ENCODE measurements at places on chromosomes 12 and 14. TPM values are rescaled to one million over a fixed set of nuclear protein-coding genes. Genes with fewer than 3 reads are reported as not detected.
A peak's percentile ranks its signal among the peaks of the same experiment; 100 is the strongest.

Gene DNAJC22
- 0.21 TPM for total RNA-seq

Gene SYNDIG1L
- 0.25 TPM for total RNA-seq

Gene SERPINA9
- total RNA-seq = 1.7 TPM

Gene ETFRF1
- total RNA-seq = 35.6 TPM

Gene MYH6
- not detected for total RNA-seq

Gene C12orf50
- total RNA-seq = not detected

GRCh38 chr12:106288494-106289195 is 13.9 kb upstream of the TCP11L2 start:
- DNase-seq = peak; percentile 40

- DNase-seq = no peak
Measured at GRCh38 chr12:94208622-94208966, 60.2 kb downstream of the PLXNC1 start.

DNA sequence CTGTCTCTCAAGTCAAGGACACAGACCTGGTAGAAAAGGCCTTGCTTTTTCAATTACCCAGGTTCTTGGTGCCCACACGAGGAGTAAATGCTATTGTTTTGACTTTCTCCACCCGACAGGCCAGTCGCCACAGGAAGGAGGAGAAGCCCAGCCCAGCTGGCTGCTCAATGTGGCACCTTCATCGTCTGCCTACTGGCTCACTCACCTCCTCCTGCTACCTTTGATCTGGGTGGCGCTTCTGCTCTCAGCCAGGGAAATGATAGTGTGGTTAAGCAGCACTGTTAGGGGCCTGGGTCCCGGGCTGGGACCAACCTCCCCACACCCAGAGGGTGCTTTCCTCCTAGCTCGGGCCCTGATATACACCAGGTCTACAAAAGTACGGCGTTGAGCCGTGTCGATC is 75.0 kb upstream of the FZD10 start:
- no peak for DNase-seq

- no peak for DNase-seq
Measured at GRCh38 chr14:55665067-55665675, 85.2 kb downstream of the KTN1 start.

GRCh38 chr14:90398315-90398839 is 1.5 kb downstream of the CALM1 start:
- DNase-seq = peak; percentile 92

- peak; percentile 90 for DNase-seq
Measured at GRCh38 chr12:110661337-110661972, 27.5 kb downstream of the HVCN1 start.

DNA sequence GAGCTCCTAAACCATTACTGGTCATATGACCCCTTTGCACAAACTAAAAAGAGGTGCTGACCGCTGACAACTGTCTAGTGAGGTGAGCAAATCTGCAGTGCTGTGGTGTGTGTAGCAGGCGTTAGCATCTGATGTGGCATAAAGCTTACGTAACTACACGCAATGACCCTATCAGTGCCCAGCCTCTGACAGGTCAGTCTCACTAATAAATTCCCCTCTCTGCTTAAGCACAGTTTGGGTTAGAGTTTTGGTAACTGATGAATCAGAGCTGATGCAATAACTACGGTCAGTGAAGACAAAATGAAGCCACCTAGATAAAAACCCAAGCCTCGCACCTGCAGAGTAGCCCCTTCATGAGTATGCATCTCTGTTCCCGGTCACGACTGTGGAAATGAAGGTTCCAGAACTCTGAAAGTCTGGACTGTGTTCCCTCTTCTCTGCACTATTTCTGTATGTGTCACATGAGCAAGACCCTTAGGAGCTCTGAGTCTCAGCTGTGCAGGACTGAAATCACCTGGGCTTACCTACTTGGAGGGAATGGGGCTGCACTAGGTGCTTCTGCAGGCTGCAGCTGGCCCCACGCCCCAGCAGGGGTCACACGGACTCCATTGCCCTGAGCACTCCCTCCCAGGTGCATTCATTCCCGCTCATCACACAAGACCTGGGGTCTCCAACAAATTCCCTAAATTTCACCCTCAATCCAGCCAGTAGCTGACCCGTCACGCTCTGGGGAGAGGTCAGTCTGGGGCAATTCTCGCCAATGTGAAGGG is 54.4 kb downstream of the RIMBP2 start:
- DNase-seq = no peak

DNA sequence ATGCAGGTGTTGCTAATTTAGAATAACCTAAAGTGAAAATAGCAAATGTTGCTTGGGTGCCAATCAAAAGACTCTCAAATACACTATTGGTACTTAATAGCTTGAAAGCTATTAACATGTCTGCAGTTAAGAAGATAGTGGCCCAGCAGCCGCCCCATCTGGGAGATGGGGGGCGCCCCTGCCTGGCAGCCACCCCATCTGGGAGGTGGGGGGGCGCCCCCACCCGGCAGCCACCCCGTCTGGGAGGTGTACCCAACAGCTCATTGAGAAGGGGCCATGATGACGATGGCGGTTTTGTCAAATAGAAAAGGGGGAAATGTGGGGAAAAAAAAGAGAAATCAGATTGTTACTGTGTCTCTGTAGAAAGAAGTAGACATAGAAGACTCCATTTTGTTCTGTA is 923.1 kb upstream of the MDGA2 start:
- DNase-seq = no peak

- no peak for DNase-seq
Measured at GRCh38 chr12:38983117-38983571, 77.8 kb upstream of the CPNE8 start.

DNA sequence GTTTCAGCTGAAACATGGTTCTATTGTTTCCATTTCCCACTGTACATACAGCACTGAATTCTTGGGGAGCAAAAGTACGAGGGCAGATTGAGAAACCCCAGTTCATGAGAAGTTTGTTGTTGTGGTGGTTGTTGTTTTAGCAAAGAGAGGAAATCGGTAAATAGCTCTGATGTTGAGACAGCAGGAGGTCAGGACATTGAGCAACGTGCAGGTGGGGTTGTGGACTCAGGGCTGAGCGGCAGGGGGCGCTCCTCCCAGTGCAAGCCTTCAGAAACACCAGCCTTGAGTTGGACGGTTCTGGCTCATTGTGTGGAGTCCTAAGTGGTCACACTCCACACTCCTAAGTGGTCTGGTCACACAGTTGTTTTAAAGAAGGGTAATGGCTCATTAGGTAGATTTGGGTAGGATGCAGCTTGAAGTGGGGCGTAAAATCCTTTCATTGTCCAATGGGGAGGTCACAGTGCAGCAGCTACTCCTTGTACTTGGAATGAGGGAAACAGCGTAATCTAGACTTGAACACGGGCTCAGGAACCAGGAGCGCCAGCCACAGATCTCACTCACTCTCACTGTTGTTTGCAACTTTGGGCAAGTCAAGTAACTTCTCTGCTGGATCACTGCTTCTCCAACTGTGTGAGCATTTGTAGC is 14.5 kb upstream of the PWP1 start:
- DNase-seq = no peak

GRCh38 chr12:6607751-6608591 is 792 bp upstream of the CHD4 start:
- DNase-seq = peak; percentile 61

DNA sequence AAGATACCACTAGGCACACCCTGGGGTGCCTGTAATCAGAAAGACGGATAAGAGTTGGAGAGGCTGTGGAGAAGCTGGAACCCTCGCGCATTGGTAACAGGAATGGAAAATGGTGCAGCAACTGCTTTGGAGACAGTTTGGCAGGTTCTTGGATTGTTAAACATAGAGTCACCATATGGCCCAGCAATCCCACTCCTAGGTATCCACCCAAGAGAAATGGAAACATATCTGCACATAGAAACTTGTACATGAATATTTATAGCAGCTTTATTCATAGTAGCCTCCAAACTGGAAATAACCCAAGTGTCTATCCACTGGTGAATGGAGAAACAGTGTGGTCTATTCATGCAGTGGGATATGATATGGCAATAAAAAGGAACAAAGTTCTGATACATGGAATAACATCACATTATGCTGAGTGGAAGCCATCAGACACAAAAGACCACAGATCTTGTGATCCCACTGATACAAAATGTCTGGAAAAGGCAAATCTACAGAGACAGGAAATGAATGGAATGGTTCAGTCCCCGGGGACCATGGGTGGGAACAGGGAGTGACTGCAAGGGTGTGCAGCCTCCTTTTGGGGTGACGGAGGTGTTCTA is 45.4 kb downstream of the JAG2 start:
- DNase-seq = no peak

GRCh38 chr12:47340411-47341015 is 260.8 kb upstream of the AMIGO2 start:
- no peak for DNase-seq

DNA sequence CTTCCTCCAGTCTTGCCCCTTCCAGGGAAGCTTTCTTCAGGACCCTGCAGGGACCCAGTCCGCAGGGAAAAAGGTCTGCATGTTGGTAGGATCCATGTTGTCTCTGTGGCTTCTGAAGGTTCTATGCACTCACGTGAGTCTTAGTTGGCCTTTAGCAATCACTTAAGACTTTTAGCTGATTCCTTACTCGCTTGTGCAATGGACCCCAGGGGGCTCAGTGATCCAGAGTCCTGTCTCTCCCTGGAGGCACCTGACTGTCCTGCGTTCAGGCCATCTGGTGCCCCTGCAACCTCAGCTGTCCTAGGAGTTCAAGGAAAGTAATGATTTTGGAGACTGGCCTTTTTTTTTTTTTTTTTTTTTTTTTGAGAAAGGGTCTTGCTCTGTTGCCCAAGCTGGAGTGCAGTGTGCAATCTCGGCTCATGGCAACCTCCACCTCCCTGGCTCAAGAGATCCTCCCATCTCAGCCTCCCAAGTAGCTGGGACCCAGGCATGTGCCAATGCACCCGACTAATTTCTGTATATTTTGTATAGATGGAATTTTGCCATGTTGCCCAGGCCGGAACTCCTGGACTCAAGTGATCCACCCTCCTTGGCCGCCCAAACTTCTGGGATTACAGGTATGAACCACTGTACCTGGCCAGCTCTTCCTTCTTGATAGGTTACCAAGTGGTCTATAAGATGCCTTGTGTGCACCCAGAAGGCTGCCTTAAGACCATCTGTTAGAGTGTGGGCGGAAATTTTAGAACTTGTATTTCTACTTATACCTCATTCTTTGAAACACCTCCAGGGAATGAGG is 4.6 kb downstream of the IFI27L2 start:
- peak; percentile 39 for DNase-seq

DNA sequence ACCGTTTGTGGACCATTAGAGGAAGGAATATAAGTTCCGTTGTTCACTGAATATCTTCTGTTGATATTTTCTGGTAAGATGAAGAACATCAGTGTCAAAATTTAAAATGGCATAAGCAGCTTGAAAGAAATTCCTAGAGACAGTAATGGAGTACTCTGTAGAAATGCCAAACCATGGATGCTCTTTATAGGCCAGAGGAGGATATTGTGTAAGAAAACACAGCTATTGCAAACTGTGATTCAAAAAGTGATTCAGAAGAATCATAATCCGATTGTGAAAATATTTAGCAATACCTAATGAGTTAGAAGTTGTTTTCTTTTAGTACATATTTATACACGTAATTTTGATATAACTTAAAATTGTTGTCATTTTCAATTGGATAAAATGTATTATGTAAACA is 102.8 kb downstream of the SLC16A7 start:
- no peak for DNase-seq

DNA sequence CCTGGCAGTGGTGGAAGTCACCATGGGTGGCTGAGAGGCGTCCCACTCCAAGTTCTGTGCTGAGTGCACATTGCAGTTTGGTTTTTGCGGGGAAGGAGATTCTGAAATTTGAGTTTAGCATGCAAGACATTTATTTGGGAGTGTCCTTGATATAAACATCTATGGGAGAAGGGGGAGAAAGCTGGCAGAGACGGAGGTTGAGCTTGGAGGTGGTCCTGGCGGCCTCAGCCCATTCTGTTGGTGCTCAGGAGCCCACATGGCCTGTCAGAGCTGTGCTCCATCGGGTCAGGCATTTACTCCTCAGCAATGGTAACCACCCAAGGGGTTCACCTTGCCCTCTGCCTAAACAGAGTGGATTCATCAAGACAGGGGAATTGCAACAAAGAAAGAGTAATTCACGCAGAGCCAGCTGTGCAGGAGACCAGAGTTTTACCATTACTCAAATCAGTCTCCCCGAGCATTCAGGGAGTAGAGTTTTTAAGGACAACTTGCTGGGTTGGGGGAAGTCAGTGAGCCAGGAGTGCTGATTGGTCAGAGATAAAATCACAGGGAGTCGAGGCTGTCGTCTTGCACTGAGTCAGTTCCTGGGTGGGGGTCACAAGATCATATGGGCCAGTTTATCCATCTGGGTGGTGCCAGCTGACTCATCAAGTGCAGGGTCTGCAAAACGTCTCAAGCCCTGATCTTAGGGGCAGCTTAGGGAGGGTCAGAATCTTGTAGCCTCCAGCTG is 323.3 kb upstream of the TMEM132C start:
- DNase-seq = no peak

DNA sequence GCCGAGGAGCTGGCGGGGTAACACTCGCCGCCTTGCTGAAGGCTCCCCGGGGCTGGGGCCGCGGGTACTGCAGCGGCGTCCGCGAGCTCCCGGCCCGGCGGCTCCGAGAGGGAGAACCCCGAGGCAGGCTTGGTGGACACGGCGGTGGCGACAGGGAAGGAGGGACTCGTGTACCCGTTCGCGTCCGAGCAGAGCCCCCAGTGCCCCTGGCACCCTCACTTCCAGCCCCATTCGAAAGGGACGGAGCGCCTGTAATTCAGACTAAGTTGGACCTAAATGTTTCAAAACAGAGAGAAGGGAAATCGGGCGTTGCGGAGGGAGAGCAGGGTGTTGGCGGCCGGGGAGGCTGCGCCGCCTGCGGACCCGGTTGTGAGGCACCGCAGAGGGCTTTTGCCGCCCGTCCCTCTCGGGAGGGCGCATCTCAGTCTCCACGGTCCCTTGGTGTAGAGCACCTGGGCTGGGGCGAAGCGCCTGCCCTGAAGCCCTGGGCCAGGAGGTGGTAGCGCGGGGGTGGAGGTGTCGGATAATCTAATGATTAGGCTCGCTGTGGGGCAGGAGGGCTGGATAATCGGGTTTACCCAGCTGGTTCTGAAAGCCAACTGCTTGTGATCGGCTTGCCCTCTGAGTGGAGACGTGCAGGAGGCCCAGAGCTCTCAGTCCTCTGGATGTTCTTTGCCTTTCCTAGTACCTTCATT is 771 bp downstream of the DAAM1 start:
- DNase-seq = peak; percentile 88

DNA sequence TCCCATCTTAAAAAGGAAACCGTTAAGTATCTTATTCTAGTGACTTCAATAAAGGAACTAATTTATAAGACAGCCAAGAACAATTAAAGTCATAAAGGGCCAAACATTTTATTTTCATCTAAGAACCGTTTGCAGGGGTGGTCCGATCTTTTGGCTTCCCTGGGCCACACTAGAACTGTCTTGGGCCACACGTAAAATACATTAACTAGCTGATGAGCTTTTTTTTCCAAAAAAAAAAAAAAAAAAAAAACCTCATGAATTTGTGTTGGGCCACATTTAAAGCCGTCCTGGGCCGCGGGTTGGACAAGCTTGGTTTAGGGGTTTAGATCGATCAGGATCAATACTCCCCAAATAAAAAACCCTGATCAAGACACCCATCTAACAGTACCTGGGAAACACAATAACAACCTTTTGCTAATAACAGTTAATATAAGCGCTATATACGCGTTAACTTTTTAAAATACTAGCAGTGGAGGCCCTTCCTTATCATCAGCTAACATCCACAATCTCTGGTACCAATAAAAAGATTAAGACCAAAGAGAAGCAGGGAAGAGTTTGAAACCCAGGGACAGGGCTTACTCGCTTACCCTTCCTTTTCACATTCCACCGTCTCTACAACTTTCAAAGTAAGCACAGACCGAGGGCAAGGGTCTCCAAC is 1.1 kb downstream of the NAP1L1 start:
- no peak for DNase-seq
